ENCODE measurements at places on chromosomes 2 and 18. TPM values are rescaled to one million over a fixed set of nuclear protein-coding genes. Genes with fewer than 3 reads are reported as not detected.

DNA sequence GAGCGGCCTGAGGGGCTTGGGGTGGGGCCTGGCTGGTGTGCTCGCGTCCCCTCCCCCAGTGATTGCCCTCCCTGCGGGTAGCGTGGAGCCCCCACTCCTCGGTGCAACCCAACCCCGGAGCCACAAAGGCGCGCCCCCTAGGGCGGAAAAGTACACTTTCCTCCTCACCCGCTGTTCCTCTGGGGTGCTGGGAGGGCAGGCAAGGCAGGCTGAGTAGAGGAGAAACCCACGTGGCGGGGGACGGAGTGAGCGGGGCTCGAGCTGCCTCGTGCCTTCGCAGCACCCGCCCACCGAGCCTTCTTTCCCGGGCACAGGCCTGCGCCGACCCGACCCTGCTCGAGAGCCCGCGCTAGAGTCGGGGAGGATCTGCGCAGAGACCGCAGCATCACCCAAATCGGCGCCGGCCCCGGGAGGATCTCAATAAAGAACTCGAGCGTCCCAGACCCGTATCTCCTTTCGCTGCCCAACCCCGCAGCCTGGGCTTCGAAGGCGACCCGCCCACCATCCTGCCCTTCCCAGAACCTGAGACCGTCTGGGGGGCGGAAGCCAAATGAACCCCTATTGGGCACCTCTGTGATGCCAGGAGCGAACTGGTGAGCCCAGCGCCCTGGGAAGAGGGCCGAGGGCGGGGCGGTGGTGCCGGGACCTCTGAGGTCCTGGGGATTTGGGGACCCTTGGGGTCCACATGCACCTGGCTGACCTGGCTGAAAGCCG lies 1.5 kb downstream of the UCN start:
- H3K27ac ChIP-seq: no peak overlapping the region
- no peak for DNase-seq
- peaks cover 11% of the 10 kb centered on the region for H3K27me3 ChIP-seq
- peaks cover 4% of the 10 kb centered on the region for H3K36me3 ChIP-seq
- H3K4me1 ChIP-seq: peaks cover 20% of the 10 kb centered on the region

ZNF396 gene
- total RNA-seq: 1.7 TPM

DNA sequence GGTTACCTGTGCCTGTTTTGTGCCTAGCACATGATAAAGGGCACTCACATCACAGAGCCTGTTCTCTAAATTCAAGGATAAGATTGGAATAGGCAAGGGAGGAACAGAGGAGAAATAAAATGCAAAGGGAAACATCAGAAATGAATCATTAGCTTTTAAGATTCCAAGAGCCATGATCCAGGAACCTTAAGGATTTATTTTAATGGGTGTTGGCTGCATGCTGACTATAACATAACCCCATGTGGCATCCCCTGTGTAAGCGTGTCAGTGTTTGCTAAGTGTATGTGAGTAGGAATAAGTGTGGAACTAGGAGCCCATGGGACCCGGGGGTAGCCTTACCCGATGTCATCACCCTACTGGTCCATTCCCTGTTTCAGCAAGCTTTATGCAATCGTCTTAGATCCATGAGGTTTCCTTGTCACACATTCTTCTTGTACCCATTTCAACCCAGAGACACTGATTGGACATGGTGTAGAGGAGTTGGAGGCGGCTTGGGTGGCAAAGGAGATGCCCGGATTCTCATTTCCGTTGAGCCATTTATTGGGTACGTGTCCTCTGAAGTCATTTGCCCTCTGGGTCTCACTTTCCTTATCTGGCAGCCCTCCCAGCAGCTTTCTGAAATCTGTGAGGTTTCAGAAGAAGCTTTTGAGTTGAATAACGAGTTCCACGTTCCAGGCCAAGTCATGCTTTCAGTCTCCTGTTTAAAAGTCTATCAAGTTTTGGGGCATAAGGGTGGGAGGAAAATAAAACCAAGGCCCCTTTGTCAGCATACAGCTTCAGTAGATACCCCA lies 117.0 kb downstream of the MGAT5 start:
- H3K27ac ChIP-seq: no peak overlapping the region
- no peak overlapping the region for H3K4me3 ChIP-seq
- DNase-seq: no peak
- H3K36me3 ChIP-seq: peaks cover 6% of the 10 kb centered on the region
- peaks cover 5% of the 10 kb centered on the region for H3K4me1 ChIP-seq
- no peaks in the 10 kb centered on the region for H3K27me3 ChIP-seq

DAW1 gene
- total RNA-seq: not detected

GRCh38 chr2:170554278-170554955 lies 160.7 kb upstream of the SP5 start:
- H3K27ac ChIP-seq: no peak overlapping the region
- DNase-seq: no peak

- no peak overlapping the region for H3K4me3 ChIP-seq
- no peak for DNase-seq
- H3K36me3 ChIP-seq: no peaks in the 10 kb centered on the region
- no peaks in the 10 kb centered on the region for H3K4me1 ChIP-seq
- H3K27me3 ChIP-seq: peaks cover 3% of the 10 kb centered on the region
Observed at GRCh38 chr2:158009399-158009798, 92.3 kb upstream of the UPP2 start.

GRCh38 chr18:78303519-78304191 lies 676.0 kb upstream of the SALL3 start:
- H3K4me1 ChIP-seq: no peaks in the 10 kb centered on the region
- no peak overlapping the region for H3K4me3 ChIP-seq
- no peaks in the 10 kb centered on the region for H3K36me3 ChIP-seq
- no peaks in the 10 kb centered on the region for H3K27me3 ChIP-seq
- no peak overlapping the region for H3K27ac ChIP-seq

- no peak for DNase-seq
- no peaks in the 10 kb centered on the region for H3K36me3 ChIP-seq
- no peak overlapping the region for H3K4me3 ChIP-seq
- H3K27ac ChIP-seq: no peak overlapping the region
- no peaks in the 10 kb centered on the region for H3K4me1 ChIP-seq
Observed at GRCh38 chr2:12623051-12623450, 93.7 kb upstream of the TRIB2 start.

AOX1 gene
- total RNA-seq: not detected

GRCh38 chr2:88561646-88562388 lies 65.4 kb downstream of the EIF2AK3 start:
- no peak overlapping the region for H3K27ac ChIP-seq
- no peak for DNase-seq
- H3K36me3 ChIP-seq: peaks cover 48% of the 10 kb centered on the region
- H3K4me1 ChIP-seq: no peaks in the 10 kb centered on the region
- H3K4me3 ChIP-seq: no peak overlapping the region

FSIP2 gene
- total RNA-seq: 1.5 TPM

DOK1 gene
- total RNA-seq: 23.9 TPM

ACSL3 gene
- 55.4 TPM for total RNA-seq

EMX1 gene
- not detected for total RNA-seq

- DNase-seq: no peak
- no peak overlapping the region for H3K4me3 ChIP-seq
- no peak overlapping the region for H3K27ac ChIP-seq
- no peaks in the 10 kb centered on the region for H3K4me1 ChIP-seq
Observed at GRCh38 chr2:69211048-69211447, 176.0 kb downstream of the GFPT1 start.

GRCh38 chr2:238523158-238524110 lies 96.7 kb downstream of the ASB1 start:
- H3K4me3 ChIP-seq: no peak overlapping the region
- no peaks in the 10 kb centered on the region for H3K27me3 ChIP-seq
- H3K27ac ChIP-seq: no peak overlapping the region
- H3K4me1 ChIP-seq: no peaks in the 10 kb centered on the region
- DNase-seq: no peak

DNA sequence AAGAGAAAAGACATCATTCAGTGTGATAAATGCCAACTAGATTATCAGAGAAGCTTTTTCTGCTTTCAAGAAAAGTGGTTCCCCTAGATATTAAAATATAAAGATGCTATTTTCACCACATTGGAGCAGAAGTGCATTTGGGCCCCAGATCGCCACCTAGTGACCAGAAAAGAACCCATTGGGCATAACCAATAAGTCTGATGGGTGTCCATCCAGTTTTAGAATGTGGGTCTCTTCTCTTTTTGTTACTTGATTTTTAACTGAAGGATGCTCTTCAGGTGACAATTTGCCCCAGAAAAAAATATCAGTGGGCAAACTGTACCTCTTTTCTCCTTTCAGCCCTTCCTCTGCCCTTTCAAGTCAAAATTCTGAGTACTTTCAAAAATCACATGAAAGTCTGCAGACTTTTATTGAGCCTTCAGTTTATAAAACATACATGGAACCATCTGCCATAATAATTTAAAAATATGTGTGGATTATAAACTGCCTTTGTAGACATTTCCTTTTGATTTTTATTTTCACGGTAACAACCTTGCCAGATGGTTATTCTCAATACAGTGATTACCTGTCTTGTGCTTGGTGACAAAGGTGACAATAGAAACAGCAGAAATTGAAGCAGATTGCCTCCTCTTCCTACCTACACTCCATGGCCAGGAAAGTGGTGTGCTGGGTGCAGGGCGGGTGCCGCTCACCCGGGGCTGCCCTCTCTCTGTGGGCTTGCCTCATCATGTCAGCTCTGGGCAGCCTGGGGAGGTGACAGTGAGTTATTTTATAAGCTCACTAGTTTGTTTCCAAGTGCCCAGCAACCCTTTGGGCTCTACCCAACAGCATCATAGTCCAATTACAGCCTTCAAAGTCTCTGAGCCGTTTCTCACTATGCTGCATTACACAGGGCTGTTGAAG lies 124.5 kb downstream of the DCDC2C start:
- no peaks in the 10 kb centered on the region for H3K36me3 ChIP-seq
- H3K4me3 ChIP-seq: no peak overlapping the region
- no peaks in the 10 kb centered on the region for H3K27me3 ChIP-seq
- no peaks in the 10 kb centered on the region for H3K4me1 ChIP-seq
- no peak for DNase-seq

SKA1 gene
- 1.2 TPM for total RNA-seq

CFAP210 gene
- total RNA-seq: 1.5 TPM

- DNase-seq: no peak
- no peak overlapping the region for H3K4me3 ChIP-seq
- H3K36me3 ChIP-seq: no peaks in the 10 kb centered on the region
Observed at GRCh38 chr2:231134910-231135655, 10.2 kb upstream of the HTR2B start.

DNA sequence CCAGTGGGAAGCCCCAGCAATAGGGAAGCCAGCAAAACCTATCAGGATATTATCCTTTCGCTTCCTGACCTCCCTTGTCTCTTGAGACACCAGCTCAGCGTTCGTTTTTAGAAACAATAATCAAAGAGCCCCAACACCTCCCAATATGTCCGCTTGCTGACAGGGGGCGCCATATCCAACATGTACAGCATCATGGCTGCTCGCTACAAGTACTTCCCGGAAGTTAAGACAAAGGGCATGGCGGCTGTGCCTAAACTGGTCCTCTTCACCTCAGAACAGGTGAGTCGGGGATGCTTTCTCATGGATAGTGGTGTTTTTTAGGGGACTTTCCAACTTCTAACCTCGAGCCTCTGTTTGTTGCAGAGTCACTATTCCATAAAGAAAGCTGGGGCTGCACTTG lies 28.7 kb downstream of the GAD1 start:
- no peak overlapping the region for H3K4me3 ChIP-seq
- H3K4me1 ChIP-seq: peaks cover 3% of the 10 kb centered on the region
- no peak for DNase-seq
- no peaks in the 10 kb centered on the region for H3K36me3 ChIP-seq

DNA sequence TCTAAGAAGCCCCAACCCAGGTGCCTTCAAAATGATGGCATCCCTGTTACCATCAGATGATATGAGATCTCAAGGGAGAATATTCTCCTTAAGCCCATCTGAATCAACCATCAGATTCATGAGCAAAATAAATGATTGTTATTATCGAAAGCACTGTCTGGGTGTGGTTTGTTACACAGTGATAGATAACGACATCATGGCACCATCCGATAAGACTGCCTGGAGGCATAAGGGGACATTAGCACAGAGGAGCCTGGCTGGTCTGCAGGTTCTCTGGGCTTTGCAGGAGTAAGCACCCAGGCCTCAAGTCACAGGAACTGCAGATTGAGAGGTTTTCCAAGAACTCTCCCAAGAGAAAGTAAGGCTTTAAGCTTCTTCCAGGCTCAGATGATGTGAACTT lies 15.6 kb downstream of the BMP10 start:
- DNase-seq: no peak
- H3K27me3 ChIP-seq: no peaks in the 10 kb centered on the region
- H3K4me3 ChIP-seq: no peak overlapping the region
- peaks cover 4% of the 10 kb centered on the region for H3K4me1 ChIP-seq
- H3K36me3 ChIP-seq: no peaks in the 10 kb centered on the region

- DNase-seq: no peak
- H3K27me3 ChIP-seq: no peaks in the 10 kb centered on the region
- no peaks in the 10 kb centered on the region for H3K4me1 ChIP-seq
- H3K27ac ChIP-seq: no peak overlapping the region
Observed at GRCh38 chr2:150320608-150321007, 166.9 kb downstream of the RND3 start.

DNA sequence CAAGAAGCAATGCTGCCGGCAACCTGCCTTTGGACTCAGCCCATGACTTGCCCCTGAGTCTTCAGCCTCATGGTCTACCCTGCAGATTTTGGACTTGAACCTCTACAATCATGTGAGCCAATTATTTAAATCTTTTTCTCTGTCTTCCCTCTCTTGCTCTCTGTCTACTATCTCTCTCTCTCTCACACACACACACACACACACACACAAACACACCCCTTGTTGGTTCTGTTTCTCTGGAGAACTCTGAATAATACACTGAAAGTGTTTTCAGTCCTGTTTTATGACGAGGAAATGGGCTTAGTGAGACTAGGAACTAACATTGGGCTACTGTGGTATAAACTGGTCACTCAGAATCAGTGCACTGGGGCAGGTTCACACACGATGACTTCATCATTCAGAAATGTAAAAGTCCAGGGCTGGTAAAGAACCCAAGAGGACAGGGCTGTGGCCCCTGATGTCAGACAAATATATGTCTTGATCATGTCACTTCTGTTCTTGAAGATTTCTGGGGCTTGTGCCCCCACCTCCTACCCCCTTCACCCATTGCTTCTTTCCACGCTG lies 266.1 kb upstream of the SIX2 start:
- H3K4me3 ChIP-seq: no peak overlapping the region
- no peaks in the 10 kb centered on the region for H3K36me3 ChIP-seq
- DNase-seq: no peak
- H3K27ac ChIP-seq: no peak overlapping the region

- no peaks in the 10 kb centered on the region for H3K27me3 ChIP-seq
Observed at GRCh38 chr2:200698217-200698616, 112.4 kb downstream of the AOX1 start.

INHA gene
- not detected for total RNA-seq

- DNase-seq: peak; percentile 1
- no peaks in the 10 kb centered on the region for H3K27me3 ChIP-seq
- H3K4me3 ChIP-seq: no peak overlapping the region
- no peak overlapping the region for H3K27ac ChIP-seq
- no peaks in the 10 kb centered on the region for H3K4me1 ChIP-seq
Observed at GRCh38 chr2:210617732-210618330, 61.4 kb downstream of the CPS1 start.

GRCh38 chr2:63780518-63781155 lies 61.1 kb upstream of the UGP2 start:
- no peak for DNase-seq
- no peaks in the 10 kb centered on the region for H3K27me3 ChIP-seq
- H3K36me3 ChIP-seq: no peaks in the 10 kb centered on the region
- no peak overlapping the region for H3K27ac ChIP-seq
- no peaks in the 10 kb centered on the region for H3K4me1 ChIP-seq

- no peak overlapping the region for H3K27ac ChIP-seq
- no peaks in the 10 kb centered on the region for H3K36me3 ChIP-seq
- H3K4me3 ChIP-seq: no peak overlapping the region
- H3K4me1 ChIP-seq: peaks cover 7% of the 10 kb centered on the region
- no peaks in the 10 kb centered on the region for H3K27me3 ChIP-seq
- no peak for DNase-seq
Observed at GRCh38 chr18:48679236-48679635, 140.4 kb downstream of the CTIF start.

All from natural killer cell (primary cell).